ENCODE measurements at places on chromosomes 16 and 17.
A peak's percentile ranks its signal among the peaks of the same experiment; 100 is the strongest.

GRCh38 chr17:32487473-32488176 is 832 bp downstream of the CDK5R1 start:
- DNase-seq = no peak

DNA sequence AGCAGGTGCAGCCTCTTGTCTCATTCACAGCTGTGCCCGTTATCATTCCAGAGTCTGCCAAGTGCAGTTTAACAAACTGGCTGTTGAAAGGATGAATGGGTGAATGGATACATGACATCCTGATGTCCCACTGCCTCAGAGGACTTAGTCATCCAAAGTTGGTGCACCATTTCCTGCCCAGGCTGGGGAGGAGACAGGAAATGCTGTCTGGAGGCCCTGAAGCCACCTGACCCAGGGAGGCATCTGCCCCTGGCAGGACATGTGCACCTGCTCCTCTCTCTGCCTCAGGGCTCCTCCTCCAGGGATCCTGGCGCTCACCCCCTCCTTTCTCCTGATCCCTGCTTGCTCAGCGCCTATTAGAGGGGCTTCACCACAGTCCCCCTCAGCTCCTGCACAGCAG is 1.8 kb upstream of the CD300C start:
- no peak for DNase-seq

GRCh38 chr17:68435361-68435760 is 21.9 kb downstream of the WIPI1 start:
- DNase-seq = no peak

- DNase-seq = peak; percentile 87
Measured at GRCh38 chr16:80540516-80541305, at the start of gene DYNLRB2. Gene DYNLRB2 (plus strand): TSS chr16:80540993. CDS start chr16:80541077, 84 bp downstream.

GRCh38 chr17:8173056-8173870 is 2.9 kb downstream of the TMEM107 start:
- DNase-seq = peak; percentile 75

Data from RWPE1 (cell line).